Activated CD8-positive, alpha-beta T cell treated with anti-CD3 and anti-CD28 coated beads, Interleukin-2, amount 10 ng/mL, durations not matched to agents 7 days and 5 days (primary cell): ENCODE measurements at places on chromosomes 12 and 14. TPM values are rescaled to one million over a fixed set of nuclear protein-coding genes. Genes with fewer than 3 reads are reported as not detected.

DNA sequence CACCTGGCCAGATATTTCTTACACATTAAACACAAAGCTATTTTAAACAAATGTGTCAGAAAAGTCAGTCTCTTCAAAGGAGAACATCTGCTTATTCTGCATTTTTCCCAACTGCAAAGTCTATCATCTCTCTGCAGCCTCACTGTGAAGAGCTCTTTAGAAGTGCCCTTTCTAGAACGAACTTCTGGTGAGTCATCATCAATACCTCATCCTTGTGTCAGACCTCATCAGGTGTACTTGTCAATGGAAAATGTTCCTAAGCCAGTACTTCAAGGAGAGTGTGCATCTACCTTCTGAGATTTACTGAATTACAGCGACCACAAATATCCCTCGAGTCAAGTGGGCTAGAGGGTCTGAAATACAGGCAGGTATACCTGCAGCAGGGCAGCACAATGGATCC, 457.3 kb downstream of the LRIG3 start:
- DNase-seq, result no peak

DNA sequence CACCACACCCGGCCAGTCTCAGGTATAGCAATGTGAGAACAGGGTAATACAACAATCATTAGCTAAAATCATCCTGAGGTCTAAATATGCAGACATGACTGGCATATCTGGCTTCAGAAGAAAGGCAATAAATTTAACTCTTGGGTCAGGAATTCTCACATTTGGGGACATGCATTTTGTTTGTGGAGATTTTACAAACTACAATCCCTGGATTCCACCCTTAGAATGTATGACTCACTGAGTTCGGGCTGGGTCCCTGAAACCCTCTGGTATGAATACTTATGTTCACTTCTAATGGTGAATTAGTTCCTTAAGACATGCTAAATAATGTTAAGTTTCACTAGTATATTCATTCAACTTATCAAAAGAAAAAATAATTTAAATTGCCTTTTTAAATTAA, 98.9 kb upstream of the HMGA2 start:
- DNase-seq, result no peak

DNA sequence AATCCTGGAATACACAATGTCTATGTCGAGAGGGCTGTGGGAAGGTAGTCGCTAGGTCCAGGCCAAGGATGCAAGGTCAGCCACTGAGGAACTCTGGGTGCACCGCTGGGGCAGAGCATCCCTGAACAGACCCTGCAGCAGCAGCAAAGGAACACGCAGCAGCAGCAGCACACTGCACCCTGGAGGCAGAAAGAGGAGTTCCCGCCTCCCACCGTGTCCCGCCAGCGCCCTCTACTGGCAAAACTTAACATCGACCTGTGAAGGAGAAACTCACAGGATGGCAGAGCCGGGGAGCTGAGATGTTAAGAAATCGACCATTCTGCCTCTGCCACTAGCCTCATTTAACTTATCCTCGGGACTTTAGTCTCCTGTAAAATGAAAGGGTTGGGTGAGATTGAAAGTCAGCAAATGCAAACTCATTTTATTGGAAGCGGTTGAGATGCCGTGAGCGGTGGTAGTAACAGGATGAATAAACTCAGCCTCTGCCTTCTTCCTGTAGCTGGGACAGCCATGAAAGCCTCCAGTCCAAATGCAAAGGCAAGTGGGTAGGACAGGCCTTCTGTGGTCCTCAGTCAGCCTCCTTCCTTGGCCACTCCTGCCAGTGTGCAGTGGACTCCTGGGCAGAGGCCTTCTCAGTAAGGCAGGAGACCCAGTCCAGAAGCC, 45.6 kb downstream of the STAB2 start:
- peak; percentile 81 for DNase-seq

DNA sequence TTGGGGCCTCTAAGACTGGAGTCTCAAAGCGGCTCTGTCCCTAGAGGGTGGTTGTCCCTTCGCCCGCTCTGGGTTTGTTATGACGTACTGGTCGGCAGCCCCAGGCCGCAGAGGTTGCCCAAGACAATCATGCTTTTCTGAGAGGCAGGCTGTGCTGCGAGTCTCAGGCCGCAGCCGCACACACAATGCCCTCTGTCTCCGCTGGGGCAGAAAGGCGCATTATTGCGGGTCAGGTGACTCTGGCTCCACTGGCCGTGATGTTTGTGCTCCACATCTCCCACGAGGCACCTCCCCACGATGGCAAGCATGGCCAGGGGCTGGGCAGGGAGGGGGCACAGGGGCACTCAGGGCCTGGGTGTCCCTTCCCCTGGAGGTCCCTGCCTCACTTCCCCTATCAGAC, 21.0 kb upstream of the PLEKHG3 start:
- no peak for DNase-seq

GRCh38 chr12:71295953-71296352, 138.2 kb upstream of the TSPAN8 start:
- DNase-seq, result no peak

DNA sequence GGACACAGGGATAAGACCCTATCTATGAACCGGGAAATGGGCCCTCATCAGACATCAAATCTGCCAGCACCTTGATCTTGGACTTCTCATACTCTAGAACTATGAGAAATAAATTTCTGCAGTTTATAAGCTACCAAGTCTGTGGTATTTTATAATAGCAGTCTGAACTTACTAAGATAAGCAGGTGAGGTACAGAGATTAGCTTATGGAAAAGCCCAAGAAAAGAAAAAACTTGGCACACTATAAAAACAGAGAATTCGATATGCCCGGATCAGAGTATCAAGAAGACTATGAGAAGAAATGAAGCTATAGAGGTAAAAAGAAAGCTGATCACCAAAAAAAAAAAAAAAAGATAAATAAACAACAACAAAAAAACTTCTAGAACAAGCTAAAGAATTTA, 52.6 kb downstream of the EEA1 start:
- no peak for DNase-seq

- DNase-seq, result no peak
Measured at GRCh38 chr12:42679466-42679865, 89.9 kb upstream of the PRICKLE1 start.

GRCh38 chr12:45575823-45576475, 153.6 kb upstream of the ARID2 start:
- DNase-seq, result no peak

- DNase-seq, result no peak
Measured at GRCh38 chr12:22728987-22729386, 104.0 kb downstream of the ETNK1 start.

DNA sequence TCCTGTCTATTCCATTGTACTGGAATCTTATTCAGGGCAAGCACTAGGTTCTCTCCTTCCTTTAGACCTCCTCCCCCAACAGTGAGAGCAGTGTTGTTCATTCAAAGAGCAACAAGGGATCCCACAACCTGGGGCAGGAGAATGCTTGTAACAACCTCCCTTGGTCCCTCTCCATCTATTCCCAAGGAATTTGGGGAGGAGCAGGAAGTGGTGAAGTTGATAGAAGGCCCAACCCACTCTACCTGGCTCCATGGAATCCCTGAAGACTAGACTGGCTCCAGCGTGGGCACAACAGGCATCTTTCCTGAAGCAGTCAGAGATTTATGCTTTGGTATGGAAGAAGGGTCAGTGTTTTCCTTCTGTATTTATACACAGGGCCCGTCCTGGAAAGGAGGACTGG, 33.4 kb upstream of the CISTR start:
- no peak for DNase-seq

- no peak for DNase-seq
Measured at GRCh38 chr12:88529531-88530488, 50.5 kb downstream of the KITLG start.

DNA sequence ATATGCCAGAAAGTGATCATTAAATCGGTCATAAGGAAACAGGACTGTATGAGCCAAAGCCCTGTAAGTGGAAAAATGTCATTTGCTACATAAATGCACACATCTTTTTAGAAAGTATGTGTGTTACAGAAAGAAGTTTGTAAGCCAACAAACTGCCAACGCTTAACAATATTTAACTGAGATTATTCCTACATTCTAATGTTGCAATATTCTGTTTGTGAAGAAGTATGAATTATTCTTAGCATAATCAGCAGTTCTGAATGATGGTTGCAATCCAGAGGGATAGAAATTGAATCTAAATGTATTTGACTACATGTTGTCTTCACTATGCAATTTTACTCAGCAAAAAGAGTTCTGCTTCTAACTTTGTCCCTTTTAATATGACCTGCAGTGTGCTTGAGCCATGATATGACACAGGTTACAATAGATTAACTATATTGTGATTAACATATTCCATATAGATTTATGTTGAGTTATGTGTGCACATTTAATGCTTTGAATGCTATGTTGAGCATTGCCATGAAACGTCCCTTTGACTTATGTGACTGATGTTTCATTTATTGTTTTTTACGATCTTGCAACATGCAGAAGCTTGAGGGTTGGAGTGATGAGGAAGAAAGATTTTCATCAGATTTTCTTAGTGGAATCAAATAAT, 66.8 kb upstream of the PTPRQ start:
- DNase-seq, result no peak

DNA sequence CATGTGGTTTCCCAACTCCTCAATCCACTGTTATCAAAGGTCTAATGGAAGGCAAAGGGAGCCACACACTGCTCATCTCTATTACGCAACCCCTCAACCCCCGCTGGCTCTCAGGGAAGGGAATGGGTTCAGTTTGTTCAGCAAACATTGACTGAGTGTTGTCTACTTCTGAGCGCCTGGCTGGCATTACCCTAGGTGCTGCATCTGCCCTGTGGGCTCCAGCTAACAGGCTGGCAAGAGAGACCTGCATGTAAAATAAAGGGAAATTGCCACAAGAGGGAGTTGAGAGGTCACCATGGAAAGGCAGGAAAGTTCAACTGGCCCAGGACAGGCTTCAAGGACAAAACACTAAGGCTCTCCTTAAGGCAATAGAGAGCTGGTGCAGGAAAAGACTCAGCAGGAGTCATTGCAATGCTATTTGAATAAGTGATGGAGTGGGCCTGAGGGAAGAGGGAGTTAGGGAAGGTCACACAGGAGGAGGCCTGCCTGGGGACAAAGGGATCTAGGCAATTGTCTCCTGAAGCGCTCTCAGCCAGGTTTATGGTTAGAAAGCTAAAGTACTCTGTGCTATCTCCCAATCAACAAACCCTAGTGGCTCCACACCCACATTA, 5.5 kb upstream of the ZNF740 start:
- no peak for DNase-seq

IL22 gene
- total RNA-seq, result not detected

NAV3 gene
- total RNA-seq, result not detected

NUAK1 gene
- total RNA-seq, result not detected

TAC3 gene
- total RNA-seq, result not detected

ZBTB39 gene
- 7.7 TPM for total RNA-seq

VASH1 gene
- 3.4 TPM for total RNA-seq
